ENCODE measurements at places on chromosomes 6 and 20.
A peak's percentile ranks its signal among the peaks of the same experiment; 100 is the strongest.

DNA sequence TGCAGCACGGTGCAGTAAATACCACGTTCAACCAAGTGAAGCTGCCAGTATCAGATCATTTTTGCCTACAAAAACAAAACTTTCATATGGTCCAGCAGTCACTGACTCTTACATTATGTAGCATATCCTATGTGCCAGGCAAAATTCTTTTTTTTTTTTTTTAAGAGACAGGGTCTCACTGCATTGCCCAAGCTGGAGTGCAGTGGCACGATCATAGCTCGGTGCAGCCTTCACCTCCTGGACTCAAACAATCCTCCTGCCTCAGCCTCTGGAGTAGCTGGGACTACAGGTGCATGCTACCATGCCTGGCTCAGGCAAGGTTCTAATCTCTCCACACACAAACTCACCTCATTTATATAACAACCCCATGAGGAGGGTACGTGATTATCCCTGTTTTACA is 208.6 kb upstream of the JARID2 start:
- DNase-seq, result no peak

DNA sequence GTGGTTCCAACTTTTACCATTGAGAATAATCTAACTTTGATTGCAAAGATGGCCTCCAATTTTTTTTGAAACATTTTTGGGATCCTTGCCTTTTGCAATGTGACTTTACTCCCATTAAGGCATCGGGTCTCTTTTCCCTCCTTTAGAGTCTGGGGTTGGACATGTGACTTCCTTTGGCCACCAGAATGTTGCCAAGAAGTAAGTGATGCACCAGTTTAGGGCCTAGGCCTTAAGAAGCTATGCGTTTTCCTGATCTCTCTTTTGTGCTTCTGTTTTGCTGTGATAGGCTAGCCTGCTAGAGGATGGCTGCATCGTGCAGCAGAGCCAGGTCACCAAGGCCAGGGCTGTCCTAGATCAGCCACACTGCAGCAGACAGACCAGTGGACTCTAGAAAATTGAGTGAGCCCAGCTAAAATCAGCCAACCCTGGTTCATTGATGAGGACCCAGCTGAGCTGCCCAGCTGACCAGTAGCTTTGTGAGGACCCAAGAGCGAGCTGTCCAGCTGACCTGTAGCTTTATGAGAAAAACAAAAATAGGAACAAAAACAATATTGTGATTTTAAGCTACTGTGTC is 594.0 kb upstream of the JAG1 start:
- no peak for DNase-seq

DNA sequence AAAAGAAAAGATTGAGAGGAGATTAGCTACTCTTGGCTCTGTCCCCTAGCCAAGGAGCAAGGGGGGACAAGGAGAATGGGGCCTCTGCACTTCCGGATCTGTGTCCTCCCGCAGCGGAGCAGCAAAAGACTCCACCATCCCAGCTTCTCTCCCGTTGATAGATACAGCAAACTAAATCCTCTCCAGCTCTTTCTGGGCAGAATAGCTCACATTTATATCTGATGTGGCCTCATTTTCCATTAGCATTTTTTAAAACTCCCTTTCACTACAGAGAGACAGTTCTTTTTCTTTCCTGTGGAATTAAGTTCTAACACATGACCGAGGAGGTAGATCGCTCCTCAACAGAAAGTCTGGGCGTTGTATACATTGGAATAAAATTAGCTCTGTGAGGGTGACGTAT is 260.9 kb upstream of the SOX4 start:
- no peak for DNase-seq

- no peak for DNase-seq
Measured at GRCh38 chr20:59214073-59214472, 50.5 kb downstream of the ZNF831 start.

- no peak for DNase-seq
Measured at GRCh38 chr20:57756213-57756612, 46.4 kb upstream of the PMEPA1 start.

GRCh38 chr6:105593805-105594671 is 191.2 kb upstream of the PREP start:
- DNase-seq, result no peak

GRCh38 chr6:117971637-117972036 is 64.6 kb downstream of the SLC35F1 start:
- DNase-seq, result no peak

- peak; percentile 83 for DNase-seq
Measured at GRCh38 chr6:164247106-164247505, 832.6 kb downstream of the QKI start.

GRCh38 chr6:166488076-166488685 is 98.3 kb downstream of the RAMACL start:
- DNase-seq, result peak; percentile 64

- no peak for DNase-seq
Measured at GRCh38 chr6:42230345-42231321, 13.0 kb upstream of the MRPS10 start.

DNA sequence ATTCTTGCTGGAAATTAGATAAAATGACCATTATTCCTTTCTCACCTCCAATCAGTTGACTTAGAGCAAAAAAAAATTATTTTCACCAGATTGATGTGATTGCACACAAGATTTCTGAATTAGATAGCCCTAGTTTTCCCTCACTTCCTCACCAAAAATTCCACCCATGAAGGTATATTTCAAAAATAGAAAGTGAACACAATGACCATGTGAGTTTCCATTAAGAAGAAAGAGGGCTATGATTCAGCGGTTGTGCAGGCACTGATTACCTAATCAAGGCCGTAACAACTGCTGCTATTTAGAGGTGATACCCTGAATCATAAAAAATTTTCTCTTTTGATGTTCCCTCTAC is 19.5 kb upstream of the RALGAPA2 start:
- no peak for DNase-seq

DNA sequence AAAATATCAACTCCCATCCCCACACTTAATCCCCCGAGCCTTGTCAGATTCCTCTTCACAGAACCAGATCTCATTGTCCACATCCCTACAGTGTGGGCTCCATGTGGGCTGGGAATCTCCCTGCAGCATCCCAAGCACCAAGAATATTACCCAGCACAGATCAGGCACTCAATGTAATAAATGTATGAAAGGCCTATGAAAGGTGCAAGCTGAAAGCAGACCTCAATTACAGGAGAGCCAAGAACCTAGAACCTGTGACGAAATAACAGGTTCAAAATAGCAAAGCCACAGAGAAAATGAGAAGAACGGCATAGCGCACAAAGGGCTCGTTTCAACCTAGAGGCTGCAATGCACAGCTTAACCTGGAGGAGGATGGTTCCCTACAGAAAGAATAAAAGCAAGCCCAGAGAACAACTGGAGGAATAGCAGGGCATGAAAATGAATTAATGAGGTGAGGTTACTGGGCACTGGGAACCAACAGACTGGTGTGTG is 3.1 kb downstream of the SLC23A2 start:
- DNase-seq, result no peak

- DNase-seq, result no peak
Measured at GRCh38 chr6:117506180-117506835, 23.8 kb downstream of the DCBLD1 start.

GRCh38 chr20:11266571-11266970 is 592.8 kb upstream of the JAG1 start:
- no peak for DNase-seq

GRCh38 chr6:16329233-16329632 is 90.8 kb downstream of the GMPR start:
- no peak for DNase-seq

DNA sequence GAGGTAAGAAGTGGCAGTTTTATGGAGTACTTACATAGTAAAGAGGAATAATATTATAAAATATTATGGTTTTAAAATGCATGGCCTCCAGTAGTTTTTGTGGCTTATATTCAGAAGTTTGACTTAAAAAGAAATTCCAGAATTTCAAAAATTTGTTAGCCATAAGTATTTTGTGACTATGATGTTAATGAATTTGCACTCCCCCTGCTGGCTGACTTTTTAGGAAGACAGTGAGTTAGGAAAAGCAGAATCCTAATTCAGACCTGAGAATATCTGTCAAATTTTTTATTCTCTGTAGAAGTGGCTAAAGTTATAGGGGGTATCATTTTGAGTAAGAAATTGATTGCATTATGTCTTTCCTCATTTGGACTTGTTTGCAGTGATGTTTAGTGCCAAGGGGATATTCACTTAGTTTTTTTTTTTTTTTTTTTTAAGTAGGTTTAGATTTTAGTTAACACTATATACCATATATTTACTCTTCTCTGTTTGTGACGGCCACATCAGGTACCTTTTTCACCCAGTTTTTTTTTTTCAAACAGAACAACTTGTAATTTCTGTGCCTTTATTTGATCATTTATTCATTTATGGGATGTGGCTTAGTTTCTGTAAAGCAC is 40.8 kb downstream of the ZFAND3 start:
- no peak for DNase-seq
